NCI-H2081 treated with DMSO at 0.1 percent for 48 hours (cell line): ENCODE measurements at places on chromosomes 1 and 21.

DNA sequence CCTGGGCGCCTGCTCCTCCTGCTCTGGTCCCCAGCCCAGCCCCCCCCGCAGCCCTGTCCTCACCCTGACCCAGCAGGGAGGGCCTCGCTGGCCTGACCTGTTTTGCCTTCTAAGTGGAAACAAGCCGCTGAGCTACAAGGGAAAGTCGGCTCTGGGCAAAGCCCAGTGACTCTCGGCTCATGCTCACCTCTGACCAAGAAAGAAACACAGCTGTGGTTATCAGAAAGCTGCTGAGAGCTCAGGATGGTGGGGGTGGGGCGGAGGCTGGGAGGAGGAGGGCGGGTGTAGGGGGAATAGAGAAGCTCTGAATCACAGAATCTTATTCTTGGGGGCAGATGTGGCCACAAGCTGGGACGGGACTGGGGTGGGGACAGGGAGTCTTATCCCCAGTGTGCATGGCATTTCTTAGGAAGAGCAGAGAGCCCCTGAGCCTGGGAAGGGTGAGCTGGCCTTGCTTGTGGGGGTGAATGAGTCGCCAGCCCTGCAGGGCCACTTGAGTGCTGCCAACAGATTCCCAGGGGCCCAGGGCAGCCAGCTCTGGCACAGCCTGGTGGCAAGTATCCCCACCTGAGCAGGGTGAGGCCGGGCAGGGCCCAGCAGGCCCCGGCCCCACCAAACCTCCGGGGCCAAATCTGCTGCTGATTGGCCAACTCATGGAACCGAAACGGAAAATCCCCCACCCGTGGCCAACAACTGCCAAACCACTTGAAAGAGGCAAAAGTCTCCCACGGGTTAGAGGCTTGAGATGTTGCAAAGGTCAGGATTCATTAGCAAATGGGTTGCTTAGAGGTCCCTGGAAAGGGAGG, 120.6 kb downstream of the SPSB1 start:
- no peak for DNase-seq

- no peak for DNase-seq
These were observed 85.4 kb downstream of the APP start for GRCh38 chr21:26085127-26085526.

GRCh38 chr1:98565951-98566350, 95.6 kb upstream of the SNX7 start:
- DNase-seq, result no peak

DNA sequence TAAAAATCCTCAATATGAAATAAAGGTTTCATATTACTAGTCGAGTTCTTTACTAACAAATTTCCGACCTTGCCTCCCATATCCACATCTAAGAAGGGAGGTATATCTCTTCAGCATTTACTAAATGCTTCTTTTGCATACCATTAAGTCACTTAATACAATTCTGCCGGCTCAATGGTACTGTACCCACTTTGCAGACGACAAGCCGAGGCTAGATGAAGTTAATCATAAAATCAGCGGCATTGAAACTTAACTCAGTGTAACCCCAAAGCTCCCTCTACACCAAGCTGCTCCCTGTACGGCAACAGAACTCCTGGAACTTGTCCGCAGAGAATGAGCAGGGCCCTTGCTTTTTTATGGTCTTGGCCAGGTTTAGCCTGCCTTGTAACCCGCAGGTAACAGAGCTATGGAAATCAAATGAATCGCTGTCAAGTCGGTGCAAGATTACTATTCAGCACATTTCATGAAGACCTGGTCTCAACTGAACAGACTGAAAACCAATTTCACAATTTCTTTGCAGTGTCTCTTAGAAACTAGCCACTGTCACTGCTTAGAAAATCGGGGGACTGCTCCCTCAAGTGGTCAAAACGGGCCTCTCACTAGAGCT, 738 bp downstream of the INTS7 start:
- DNase-seq, result no peak

DNA sequence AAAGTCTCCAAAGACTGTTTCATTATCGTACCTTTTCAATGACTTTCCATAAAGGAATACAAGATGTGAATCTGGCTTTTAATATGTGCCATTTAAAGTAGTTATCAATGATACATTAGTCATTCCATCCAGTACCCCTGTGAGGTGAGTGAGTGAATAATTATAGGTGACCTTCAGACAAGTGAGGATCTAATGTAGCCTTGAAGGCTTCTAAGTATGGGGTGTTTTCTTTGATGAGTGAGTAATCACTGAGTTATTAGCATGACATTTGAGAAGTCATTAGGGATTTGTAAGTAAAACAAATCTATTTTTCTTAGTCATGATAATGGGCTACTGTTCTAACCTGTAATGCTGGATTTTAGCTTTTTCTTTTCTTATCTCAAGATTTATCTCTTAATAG, 831.4 kb downstream of the ADGRL2 start:
- no peak for DNase-seq

DNA sequence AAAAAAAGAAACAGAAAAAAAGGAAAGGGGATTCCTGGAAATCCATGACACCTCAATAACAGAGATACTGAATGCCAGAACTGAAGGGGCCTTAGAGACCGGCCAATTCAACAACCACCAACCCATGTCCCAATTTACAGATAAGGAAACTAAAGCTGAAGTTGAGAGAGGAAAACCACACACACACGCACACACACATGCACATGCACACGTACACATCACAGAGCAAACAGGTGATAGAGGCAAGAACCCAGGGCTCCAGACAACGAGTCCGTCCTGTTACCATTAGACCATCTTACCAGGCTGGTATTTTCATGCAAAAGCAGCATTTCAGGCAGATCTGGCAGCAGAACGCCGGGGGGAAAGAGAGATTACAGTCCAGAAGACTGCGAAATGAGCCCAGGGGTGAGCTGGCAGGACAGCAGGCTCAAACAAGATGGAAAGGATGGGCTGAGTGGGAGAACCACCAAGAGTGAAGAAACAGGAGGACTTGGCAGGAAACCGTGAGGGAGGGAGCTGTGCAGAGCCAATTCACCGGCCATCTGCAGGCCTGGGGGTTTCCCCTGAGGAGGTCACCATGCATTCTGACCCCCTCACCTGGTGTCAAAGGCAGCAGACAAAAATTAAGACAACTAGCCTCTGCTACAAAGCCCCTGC, 43.5 kb downstream of the PAFAH2 start:
- no peak for DNase-seq
